ENCODE measurements at places on chromosomes 11 and 22.

DNA sequence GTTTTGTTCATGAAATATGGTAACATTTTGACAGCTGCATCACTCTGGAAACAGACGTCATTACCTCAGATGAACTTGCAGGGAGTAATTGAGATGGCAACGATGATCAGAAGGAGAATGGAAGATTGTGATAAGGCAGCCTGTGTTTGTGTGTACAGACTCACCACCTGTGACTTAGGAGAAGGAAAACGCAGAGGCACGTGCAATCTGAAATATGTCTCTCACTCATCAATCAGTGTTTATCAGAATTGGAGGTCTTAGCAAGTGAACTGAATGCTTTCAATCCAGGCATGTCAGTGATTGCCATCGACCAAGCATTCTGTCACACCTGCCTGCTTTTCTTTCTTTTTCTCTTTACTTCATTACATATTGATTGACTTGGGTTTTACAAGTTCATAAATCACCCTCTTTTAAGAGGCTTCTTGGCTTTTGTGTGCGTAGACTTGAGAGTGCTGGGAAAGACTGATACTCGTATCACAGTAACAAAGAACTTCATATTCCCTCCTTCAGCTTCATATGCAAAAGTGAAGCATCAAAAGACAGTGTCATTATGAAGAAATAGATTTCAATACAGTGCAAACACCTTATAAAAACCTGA, 24.6 kb downstream of the FAT3 start:
- no peak for DNase-seq

GRCh38 chr11:3160252-3161031, 4.7 kb downstream of the OSBPL5 start:
- DNase-seq = no peak

DNA sequence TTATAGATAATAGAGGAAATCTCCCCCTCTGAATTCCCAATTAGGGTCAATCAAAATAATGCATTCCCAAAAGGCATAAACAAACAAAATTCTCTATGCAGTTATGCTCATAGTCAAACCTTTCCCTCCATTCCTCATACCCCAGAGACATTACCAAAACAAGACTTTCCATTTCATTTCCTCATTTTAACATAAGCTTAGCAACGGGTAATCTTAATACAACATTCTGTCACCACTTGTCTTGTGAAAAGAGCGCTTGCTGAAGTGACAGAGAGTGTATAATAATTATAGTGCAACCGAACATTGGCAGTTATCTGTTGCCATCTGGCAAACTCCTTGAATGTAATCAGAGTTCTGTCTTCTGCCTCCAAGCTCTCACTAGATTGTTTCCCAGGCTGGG, 1.2 kb upstream of the SLN start:
- no peak for DNase-seq

DNA sequence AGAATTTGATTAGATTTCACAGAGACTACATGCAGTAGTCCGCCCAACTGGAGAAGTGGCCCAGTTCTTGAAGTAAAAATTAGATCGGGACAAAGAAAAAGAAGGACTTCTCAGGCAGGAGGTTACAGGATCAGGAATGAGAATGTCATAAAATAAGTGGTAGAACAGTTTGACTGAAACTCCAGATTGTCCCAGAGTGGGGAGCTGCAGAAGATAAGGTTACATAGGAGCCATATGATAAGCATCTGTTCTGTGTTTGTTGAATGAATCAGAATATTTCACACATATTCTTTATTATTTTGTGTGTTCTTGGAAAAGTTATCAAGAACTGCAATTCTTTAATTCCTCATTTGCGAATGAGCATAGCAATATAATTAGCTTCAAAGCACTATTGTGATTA, 210.6 kb downstream of the AASDHPPT start:
- DNase-seq = no peak

GRCh38 chr11:85029964-85030363, 597.2 kb downstream of the DLG2 start:
- DNase-seq = no peak

DNA sequence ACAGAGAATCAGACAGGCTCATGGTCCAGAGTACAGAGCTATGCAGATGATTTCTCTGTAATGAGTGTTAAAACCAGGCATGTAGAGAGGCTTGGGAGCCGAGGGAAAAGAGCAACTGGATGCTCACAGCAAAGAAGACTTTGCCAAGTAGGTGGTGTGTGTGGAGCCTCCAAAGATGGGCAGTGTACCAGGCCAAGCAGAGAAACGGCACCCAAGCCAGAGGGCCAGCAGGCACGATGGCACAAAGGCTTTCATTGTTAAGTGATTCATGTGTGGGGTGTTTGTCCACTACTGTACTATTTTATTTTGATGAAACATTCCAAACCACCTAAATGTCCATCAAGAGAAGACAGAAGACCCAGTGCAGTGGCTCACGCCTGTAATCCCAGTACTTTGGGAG, 11.1 kb downstream of the RANGAP1 start:
- no peak for DNase-seq

GRCh38 chr11:69444381-69445130, 36.9 kb upstream of the LINC01488 start:
- DNase-seq = no peak

DNA sequence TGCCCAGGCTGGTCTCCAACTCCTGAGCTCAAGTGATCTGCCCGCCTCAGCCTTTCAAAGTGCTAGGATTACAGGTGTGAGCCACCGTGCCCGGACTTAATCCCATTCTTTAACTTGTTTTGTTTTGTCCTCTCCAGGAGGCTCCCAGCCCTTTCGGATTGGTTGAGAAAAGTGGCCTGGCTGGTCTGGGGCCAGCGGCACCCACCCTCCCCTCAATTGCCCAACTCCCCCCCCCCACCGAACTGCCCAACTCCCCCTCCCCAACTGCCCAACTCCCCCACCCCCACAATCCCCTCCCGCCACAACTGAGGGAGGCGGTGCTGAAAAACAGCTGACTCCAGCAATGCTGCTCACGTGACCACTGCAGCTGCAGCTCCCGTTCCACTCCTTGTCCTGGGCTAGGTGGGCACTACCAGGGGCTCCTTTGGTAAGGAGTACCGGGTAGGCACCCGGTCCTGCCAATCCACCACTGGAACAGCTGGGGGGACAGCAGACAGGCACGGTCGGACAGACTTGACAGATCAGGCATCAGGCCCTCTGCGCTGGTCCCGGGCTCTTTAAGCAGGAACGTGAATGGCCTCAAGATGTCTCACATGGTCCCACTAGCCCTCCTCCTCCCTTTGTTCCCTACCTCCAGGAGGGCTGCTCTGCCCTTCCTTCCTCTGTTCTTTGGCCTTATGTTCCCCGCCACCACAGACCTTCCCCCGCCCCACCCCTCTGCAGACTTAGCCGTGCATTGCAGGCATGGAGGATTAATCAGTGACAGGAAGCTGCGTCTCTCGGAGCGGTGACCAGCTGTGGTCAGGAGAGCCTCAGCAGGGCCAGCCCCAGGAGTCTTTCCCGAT, at the start of gene TCN2:
Gene TCN2, plus strand, starts transcription at position 720 of the 845 bp plus-strand sequence. CDS start 158 bp downstream, outside the sequence.
- no peak for DNase-seq

GRCh38 chr11:95387325-95387724, 156.3 kb upstream of the SESN3 start:
- no peak for DNase-seq

GRCh38 chr22:31128156-31128555, 5.4 kb downstream of the INPP5J start:
- no peak for DNase-seq

DNA sequence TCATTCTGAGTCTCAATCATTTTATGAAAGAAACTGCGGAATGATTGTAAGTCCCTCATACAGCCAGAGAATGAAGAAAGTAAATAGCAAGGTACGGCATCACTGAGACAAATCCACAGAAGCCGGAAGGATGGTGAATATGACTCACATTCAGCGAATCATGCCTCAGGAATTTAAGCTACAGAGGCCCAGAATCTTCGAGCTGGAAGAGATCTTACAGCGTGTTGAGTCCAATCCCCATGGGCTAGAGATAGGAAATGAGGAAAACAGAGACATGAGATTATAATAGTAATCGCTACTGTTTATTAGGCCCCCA, 173.2 kb downstream of the KIF18A start:
- DNase-seq = no peak

- DNase-seq = no peak
Measured at GRCh38 chr11:9604134-9604533, 30.7 kb downstream of the WEE1 start.

DNA sequence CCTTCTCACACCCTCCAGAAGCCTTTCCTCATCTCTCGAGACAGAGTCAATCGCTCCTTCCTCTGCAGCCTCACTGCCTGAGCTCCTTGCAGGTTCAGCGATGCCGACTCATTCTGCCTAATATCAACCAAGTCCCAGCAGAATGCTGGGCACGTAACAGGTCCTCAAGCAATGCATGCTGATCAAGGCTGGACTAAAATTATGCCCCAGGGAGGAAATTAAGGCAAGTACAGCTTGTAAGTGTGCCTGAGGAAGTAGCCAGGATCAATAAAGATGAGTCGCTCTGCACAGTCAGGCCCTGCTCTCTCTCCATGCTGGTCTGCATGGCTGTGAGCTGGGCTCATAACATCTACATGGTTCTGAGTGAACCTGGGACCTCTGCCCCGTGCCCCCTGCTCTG, 25.6 kb upstream of the NRIP3 start:
- no peak for DNase-seq

DNA sequence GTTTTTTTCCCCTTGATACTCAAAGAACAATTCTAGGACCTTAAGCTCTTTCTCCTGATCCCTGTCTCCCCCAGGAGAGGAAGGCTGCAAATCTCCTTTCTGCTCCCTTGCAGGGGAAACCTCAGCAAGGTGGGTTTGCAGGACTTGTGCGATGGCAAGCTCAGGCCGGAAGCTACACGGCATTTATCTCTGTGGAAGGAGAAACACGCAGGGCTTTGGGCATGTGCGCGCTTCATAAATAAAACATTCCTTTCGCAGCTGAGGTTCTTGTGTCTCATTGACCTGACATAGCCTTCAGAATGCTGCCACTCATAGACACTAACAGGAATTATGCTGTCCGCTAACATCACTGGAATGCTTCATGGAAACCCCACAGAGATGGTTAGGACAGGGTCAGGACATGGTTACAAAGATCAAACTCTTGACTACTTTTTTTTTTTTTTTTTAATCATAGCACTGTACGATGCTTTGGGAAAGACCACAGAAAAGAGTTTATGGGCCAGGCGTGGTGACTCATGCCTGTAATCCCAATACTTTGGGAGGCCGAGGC, 42.6 kb downstream of the SLN start:
- DNase-seq = no peak

DNA sequence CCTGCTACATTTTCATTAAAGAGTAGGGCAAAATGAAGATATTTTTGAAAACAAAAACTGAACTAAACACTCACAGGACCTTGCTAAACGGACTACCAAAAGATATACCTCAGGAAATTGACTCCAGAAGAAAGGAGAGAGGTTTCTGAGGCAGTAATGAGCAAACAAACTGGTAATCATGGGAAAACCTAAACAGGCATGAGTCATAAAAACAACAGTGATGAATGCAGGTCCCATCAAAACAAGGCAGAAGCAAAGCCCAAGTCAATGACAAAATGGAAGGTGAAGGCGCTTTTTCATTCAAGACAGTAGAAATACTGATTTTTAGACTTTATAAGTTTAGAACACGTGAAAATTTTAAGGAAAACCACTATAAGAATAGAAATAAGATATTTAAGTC, 104.5 kb downstream of the EFCAB6 start:
- no peak for DNase-seq

GRCh38 chr11:128451652-128452470, 135.5 kb downstream of the ETS1 start:
- no peak for DNase-seq

GRCh38 chr22:30361916-30362650, 5.3 kb downstream of the CCDC157 start:
- DNase-seq = no peak

- no peak for DNase-seq
Measured at GRCh38 chr11:33773404-33773986, 825 bp downstream of the FBXO3 start.

GRCh38 chr22:39078329-39078728, 1.3 kb downstream of the APOBEC3G start:
- DNase-seq = no peak

DNA sequence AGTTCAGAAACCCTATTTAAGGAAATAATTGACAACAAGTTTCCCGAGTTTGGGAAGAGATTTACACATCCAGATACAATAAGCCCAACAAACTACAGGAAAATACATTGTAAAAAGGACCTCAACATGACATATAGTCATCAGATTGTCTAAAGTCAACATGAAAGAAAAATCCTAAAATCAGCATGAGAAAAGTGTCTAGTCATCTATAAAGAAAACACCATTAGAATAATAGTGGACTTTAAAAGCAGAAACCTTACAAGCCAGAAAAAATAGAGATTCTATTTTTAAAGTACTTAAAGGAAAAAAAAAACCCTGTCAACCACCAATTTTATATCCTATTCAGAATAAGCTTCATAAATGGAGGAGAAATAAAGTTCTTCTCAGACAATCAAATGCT, 1.4 kb upstream of the OR5B2 start:
- no peak for DNase-seq
